ENCODE measurements at places on chromosomes 16 and 17. TPM values are rescaled to one million over a fixed set of nuclear protein-coding genes. Genes with fewer than 3 reads are reported as not detected.

The CSH1 gene
- not detected for total RNA-seq

The CSH2 gene
- total RNA-seq: not detected

The APOH gene
- total RNA-seq: not detected

The HEATR9 gene
- total RNA-seq: not detected

The ATP2C2 gene
- total RNA-seq: not detected

The PIK3R5 gene
- total RNA-seq: 34.2 TPM

The SPAG5 gene
- total RNA-seq: 14.6 TPM

The TLCD1 gene
- 41.0 TPM for total RNA-seq

The SYNGR3 gene
- 11.3 TPM for total RNA-seq

The TMC7 gene
- not detected for total RNA-seq

The TPSG1 gene
- not detected for total RNA-seq

GRCh38 chr17:17886726-17887125 is 49.9 kb upstream of the SREBF1 start:
- DNase-seq: no peak

DNA sequence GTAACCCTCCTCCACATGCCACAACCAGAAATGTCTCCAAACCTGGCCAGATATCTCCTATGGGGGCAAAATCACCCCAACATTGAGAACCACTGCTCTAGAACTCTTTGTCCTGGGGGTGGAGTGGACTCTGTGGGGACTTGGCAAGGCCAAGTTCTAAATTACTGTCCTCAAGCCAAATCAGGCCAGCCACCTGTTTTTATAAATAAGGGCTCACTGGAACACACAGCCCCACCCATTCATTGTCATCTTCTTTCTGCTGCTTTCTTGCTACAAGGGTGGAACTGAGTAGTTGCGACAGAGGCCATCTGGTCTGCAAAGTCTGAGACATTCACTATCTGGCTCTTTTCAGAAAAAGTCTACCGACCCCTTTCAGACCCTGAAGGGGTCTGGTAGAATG is 26.8 kb upstream of the TMEM220 start:
- DNase-seq: no peak

DNA sequence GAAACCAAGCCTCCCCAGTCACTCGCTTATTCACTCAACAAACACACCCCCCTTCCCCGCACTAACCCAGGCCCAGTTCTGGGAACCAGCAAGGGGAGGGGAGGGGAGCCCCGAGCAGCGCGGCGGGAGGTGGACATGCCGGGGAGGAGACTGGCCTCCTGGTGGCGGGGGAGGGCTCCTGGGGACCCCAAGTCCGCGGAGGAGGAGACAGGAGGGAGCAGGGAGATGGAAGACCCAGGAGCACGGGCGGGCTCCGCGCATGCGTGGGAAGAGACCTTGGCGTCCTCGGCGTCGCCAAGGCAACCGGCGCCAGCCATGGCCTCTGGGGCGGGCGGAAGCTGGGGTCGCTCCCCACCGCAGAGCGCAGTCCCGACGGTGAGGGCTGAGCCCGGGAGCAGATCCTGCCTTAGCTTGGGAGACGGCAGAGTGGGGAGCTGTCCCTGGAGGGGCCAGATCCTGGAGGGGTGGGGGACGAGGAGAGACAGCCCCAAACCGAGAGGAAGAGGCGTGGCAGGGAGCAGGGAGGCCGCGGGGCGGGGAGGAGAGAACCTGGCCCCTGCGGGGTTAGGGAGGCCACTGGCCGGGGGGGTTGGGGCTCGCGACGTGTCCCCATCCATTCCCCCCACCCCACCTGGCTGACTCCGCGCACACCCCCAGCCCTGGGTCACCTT is at the start of gene PRR29:
Gene PRR29 (plus strand): TSS at position 302 of the 671 bp plus-strand sequence. CDS start 14 bp downstream, at position 316.
- DNase-seq: peak; percentile 67

DNA sequence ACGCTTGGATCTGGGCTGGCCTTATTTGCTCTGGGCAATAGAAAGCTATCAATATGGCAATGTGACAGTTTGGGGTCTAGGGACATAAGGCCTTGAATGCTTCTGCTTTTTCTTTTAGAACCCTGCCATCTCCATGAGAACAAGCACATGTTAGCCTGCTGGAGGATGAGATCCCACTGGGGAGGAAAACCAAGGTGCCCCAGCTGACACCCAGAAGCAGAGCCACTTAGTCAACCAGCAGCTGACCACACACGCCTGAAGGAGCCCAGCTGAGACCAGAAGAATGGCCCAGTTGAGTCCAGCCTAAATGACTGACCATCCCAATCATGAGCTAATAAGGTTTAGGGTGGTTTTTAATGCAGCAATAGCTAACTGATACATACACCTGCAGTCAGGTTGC is 171.2 kb downstream of the AHSP start:
- DNase-seq: no peak

- no peak for DNase-seq
Measured at GRCh38 chr16:23249830-23250229, 52.3 kb upstream of the SCNN1B start.

DNA sequence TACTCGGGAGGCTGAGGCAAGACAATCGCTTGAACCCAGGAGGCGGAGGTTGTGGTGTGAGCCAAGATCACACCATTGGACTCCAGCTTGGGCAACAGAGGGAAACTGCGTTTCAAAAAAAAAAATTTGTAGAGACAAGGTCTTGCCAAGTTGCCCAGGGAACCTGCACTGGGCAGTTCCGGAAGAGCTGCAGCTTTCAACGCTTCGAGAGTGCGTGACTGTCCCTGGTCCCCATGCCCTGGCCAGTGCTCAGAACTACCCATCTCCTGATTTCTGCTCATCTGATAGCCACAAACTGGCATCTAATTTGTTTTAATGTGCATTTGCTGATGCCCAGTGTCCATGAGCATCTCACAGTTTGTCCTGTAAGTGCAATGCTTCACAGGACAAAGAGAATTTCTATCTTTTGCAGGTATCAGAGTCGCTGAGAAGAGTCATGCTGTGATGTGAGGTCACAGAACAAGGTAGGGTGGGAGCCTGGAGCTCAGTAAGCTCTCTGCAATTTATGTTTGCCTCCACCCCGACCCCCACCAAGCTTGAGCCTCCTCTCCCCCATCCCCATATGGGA is 3.9 kb downstream of the ACTG1 start:
- no peak for DNase-seq

GRCh38 chr16:49410226-49410625 is 36.6 kb downstream of the C16orf78 start:
- no peak for DNase-seq

DNA sequence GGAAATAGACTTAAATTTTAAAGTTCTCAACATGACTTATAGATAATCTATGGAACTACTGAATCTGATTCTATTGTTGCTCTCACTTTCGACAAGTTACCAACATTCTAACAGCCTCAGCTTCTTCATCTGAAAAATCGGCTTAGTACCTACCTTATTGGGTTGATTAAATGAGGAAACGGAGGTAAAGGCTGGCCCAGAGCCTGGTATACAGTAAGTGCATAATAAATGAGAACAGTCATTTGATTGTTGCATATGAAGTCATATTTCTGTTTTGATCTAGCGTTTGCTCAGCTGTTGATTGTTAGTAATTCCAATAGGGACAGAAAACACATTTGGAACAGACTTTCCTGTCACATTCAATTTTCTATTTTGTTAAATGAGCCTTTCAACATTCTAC is 4.6 kb downstream of the VPS35L start:
- no peak for DNase-seq

DNA sequence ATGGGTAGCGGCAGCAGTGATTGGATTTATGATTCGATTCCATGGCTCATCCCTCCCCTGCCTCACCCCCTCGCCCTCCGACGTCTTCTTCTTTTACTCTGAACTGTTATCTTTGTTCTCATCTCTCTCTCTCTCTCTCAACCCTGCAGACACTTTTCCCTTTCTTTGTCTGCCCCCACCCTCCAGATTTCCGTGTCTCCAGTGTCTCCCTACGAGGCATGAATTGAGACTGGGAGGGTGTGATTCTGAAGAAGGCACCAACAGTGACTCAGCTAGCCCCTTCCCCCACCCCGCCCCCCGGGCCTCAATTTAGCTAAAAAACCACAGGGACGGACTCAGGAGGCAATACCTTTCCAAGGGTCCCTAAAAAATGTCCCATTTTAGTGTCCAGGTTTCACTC is 47.6 kb upstream of the STH start:
- no peak for DNase-seq

GRCh38 chr16:62135911-62136310 is 99.7 kb upstream of the CDH8 start:
- DNase-seq: no peak

DNA sequence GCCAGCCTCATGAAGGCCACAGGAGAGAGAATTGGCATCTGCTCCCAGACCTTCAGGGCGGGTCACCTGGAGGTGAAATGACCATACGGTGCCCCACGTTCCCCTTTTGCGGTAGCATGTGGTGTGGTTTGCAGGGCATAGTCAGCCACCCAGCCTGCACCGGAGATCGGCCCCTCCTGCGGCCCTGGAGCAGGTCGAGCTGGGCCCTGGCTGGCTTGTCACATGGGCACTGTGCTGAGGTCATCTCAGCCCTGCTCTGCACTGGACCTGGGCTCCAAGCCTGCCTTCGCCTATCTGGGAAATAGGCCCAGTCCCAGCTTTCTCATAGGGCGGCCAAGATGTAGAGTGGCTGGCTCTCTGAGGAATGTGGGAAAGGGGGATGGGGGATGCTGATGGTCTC is 16.2 kb downstream of the GSE1 start:
- no peak for DNase-seq

DNA sequence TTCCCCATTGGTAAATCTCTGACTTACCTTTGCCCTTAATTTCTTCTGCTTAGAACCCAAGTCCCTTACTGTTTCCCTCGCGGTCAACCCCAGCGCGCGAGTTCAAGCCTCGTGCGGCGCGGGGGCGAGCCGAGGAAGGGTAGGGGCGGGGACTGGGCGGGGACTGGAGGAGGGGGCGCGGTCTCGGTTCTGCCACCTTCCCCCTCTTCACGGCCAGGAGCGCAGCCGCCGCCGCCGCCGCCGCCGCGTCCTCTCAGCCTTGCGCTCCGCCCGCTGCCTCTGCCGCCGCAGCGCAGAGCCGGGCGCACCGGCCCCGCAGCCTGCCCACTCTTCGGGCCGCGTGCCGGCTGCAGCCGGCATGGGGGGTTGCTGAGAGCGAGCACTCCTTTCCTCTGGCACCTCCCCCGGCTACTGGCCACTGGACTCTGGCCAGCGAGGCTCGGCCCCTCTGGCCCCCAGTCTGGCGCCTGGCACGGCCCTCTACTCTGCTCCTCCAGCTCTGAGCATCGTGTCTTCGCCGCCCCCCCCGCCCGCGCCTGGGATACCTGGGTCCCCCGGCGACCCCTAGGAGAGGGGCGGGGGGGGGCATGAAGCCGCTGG is at the start of gene RAPGEFL1:
Gene RAPGEFL1 (plus strand): TSS at position 196 of the 600 bp plus-strand sequence. CDS start 392 bp downstream, at position 588.
- DNase-seq: peak; percentile 61

DNA sequence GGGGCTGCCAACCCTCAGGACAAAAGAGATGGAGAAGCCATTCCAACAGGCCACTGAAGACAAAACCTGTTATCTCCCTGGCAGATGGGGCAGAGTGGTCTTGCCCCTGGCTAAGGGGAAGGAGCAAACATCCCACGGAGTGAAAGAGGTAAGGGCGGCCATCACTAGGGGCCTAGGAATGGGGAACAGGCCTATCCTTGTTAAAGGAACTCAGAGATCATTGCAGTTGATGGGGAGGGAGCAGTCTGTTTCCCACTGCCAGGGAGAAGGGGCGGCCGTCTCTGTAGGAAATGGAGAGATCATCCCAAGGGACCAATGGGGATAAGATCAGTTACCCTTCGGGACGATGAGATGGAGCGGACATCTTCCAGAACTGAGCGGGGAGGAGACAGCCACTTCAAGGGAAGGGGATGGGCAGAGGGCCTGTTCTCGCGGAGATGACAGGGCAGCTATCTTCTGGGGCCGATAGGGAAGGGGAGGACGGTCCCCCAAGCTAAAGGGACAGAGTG is 581 bp upstream of the TMEM208 start:
- DNase-seq: no peak

GRCh38 chr16:5965321-5965720 is 867.7 kb upstream of the EEF2KMT start:
- no peak for DNase-seq

DNA sequence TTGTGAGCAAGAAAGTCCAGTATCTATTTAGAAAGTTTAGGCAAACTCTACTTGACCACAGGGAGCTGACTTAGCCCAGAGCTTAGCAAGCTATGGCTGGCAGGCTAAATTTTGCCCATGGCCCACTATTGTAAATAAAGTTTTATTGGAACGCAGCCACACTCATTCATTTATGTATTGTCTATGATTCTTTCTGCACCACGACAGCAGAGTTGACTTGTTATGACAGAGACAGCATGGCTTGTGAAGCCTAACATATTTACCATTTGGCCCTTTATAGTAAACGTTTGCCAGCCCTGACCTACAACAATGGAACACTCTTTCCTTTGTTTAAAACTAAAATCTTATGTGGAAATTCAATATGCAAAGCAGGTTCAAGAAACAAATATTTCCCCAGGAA is 100.0 kb upstream of the ZFHX3 start:
- DNase-seq: no peak

- no peak for DNase-seq
Measured at GRCh38 chr17:29619251-29619650, 3.5 kb downstream of the CORO6 start.

- no peak for DNase-seq
Measured at GRCh38 chr17:2102931-2103809, 48.3 kb downstream of the HIC1 start.

DNA sequence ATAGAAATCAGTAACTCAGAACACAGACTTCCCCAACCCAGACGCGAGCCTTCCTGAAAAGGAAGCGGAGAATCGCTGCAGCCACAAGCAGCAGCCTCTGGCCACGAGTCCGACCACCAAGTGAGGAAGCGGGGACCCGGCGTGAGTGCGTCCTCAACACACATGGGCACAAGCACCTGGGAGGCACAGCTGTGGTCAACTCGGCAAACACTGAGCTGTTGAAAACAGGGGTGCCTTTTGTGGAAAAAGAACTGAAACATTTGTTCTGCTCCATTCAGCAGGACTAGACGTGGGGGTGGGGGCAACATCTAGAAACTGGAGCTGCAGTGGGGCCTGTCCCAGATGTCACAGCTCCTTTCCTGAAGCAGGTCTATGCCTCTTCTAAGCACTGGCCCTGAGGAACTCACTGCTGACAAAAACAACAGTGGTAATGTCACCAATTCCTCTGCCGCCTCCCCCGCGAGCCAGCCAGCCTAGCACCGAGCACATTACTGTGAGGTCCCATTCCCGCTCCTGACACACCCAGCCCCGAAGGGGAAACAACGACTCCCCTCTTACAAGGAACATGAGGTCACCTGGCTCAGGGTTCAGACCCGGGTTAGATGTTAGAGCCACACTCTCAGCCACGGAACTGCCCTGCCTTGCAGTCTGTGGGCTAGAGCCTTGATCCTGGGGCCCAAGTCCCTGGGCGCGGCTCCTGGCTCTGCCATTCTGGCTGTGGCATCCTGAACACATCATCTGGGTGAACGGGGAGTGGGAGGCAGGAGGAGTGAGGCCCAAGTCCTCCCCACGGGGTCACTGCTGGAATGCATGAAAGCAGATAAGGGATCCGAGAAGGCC is 29.0 kb downstream of the KDM8 start:
- peak; percentile 44 for DNase-seq

GRCh38 chr17:52049051-52049450 is 109.5 kb downstream of the CA10 start:
- no peak for DNase-seq
